Upper lobe of left lung (tissue), 6 donors: ENCODE measurements at places on chromosomes 3 and 15. TPM values are rescaled to one million over a fixed set of nuclear protein-coding genes. Genes with fewer than 3 reads are reported as not detected.

DNA sequence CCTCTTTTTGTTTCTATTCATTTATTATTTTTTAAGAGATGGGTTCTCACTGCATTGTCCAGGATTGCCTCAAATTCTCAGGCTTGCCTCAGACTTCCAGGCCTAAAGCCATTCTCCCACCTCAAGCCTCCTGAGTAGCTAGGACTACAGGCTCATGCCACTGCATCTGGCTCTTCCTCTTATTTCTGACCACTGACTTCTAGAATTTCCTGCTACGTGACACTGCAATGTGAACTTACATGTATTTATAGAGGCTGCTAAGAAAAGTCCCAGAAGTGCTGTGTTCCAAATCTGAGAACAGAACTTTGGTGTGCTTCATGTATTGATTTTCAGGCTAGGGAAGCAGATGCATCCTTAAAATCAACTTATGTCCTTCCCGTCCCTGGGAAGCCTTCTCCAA, 407.4 kb downstream of the RSL24D1 start:
- no peaks in the 10 kb centered on the region for H3K27me3 ChIP-seq
- no peak overlapping the region for H3K27ac ChIP-seq
- no peak for DNase-seq

DNA sequence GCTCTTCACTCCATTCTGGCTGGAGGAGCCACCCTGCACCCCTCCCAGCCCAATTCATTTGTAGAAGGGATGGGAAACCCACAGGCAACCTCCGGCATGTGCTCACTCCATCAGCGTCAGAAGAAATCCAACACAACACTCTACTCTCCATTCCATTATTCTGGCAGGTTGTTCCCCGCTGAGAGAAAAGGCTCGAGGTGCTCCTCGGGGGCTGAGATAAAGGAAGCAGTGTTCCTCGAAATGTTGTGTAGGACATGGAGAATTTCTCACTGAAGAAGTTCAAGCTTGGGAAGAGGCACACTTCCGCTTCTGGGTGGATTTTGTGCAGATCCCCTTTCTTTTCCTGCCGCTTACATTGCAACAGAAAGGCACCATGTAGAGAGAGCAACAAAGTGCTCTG, 355.0 kb upstream of the CFAP20DC start:
- H3K27me3 ChIP-seq: no peaks in the 10 kb centered on the region
- no peak for DNase-seq
- H3K4me3 ChIP-seq: no peak overlapping the region
- H3K36me3 ChIP-seq: no peaks in the 10 kb centered on the region

GRCh38 chr3:30547716-30548115, 58.7 kb upstream of the TGFBR2 start:
- peaks cover 11% of the 10 kb centered on the region for H3K4me1 ChIP-seq
- H3K36me3 ChIP-seq: no peaks in the 10 kb centered on the region
- H3K4me3 ChIP-seq: no peak overlapping the region
- no peak overlapping the region for H3K27ac ChIP-seq
- no peak for DNase-seq
- H3K27me3 ChIP-seq: no peaks in the 10 kb centered on the region

- H3K4me3 ChIP-seq: no peak overlapping the region
- DNase-seq: no peak
- no peaks in the 10 kb centered on the region for H3K36me3 ChIP-seq
Measured at GRCh38 chr15:52415628-52416027, 113.1 kb downstream of the MYO5A start.

DNA sequence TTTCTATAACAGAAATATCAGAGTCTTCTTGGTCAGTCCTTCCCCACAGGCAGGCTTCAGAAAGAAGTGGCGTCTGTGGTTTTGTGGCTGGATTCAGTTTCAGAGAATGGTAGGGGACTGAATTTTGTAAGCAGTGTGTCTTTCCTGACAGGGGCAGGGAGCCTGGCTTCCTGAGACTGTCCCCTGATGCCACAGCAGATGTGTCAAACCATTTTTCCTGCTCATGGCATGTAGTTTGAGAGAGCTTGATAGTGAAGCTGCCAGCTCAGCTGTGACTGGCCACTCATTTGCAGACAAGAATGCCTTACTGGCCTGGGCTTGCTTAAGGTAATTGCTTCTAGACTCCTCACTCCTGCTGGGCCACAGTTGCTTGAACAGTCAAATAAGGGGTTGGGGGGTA, 26.4 kb downstream of the LARS2 start:
- H3K36me3 ChIP-seq: no peaks in the 10 kb centered on the region
- DNase-seq: no peak
- H3K27ac ChIP-seq: no peak overlapping the region
- no peak overlapping the region for H3K4me3 ChIP-seq

DNA sequence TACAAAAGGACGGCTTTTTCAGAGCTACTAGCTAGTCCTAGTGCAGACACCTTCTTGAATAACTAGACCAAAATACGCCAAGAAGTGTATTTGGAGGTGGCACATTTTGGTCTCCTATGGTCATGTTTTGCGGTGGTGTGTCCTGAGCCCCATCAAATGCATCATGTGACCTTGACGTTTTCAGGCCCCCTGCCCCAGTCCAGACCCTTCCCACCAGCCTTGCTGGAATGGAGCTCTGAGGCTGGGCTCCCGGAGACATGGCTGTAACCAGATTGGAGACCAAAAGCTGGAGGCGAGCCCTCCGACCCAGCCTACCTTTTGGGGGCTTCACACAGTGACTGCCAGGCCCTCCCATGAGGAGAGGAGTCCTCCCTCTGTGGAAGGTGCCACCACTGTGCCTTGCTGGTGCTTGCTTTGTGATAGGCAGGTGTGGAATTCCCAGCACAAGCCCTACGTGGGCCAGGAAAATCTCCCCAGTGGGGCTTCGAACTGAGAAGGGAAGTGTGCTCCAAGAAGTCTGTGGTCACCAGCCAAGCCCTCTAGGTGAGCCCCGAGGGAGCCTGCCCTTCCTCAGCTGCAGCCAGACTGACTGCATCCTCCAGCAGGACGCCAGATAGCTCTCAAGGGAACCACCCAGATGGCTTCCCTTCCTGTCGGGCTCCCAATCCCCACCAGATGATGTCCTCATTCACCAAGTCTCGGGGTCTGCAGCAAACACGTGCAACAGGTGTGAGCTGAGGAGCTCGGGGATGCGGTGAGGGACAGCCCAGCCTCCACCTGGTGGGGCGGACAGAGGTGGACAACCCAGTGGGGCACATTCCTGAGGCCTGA, 126.2 kb downstream of the ASB7 start:
- no peak overlapping the region for H3K4me3 ChIP-seq
- no peaks in the 10 kb centered on the region for H3K27me3 ChIP-seq
- H3K4me1 ChIP-seq: peaks cover 5% of the 10 kb centered on the region
- no peak overlapping the region for H3K27ac ChIP-seq
- no peak for DNase-seq

- H3K27me3 ChIP-seq: no peaks in the 10 kb centered on the region
- no peak overlapping the region for H3K4me3 ChIP-seq
- no peak overlapping the region for H3K27ac ChIP-seq
- DNase-seq: no peak
- no peaks in the 10 kb centered on the region for H3K36me3 ChIP-seq
Measured at GRCh38 chr3:123779655-123780231, 104.4 kb downstream of the MYLK start.

DNA sequence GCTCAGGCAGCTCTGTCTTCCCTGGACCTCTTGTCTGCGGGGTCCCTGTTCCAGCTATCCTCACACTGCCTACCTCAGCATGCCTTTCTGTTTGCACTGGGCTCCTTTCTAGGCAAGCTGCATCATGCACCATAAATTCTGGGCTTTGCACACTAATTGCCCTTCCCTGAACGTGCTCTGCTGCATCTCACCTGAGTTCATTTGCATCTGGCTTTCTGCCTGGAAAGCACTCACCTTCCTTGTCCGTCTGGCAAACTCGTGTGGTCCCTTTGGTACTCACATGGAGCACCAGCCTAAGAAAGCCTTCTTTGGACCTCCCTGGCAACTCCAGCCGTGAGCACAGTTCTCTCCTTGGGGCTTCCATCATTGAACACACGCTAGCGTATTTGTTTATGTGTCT, 365.6 kb downstream of the SV2B start:
- H3K27ac ChIP-seq: no peak overlapping the region
- peak; percentile 37 for DNase-seq
- no peaks in the 10 kb centered on the region for H3K27me3 ChIP-seq
- no peak overlapping the region for H3K4me3 ChIP-seq

DNA sequence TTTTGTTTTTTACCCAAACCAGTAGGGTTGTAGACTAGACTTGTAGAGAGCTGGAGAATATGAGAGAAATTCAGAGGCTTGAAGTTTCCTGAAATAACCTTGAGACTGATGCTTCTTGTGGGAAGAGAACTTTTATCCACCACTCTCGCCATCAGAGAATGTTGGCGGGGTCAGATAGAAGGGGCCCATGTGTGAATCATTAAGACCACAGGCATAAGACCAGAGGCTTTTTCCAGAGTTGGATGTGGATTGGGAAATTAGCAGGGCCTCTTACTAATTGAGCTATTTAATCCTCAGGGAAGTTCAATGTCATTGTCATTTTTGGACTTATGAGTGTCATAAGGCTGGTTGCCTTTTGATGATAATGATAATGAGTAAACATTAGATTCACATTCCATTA, 246.9 kb upstream of the THRB start:
- DNase-seq: no peak
- no peaks in the 10 kb centered on the region for H3K4me1 ChIP-seq
- no peaks in the 10 kb centered on the region for H3K36me3 ChIP-seq
- no peak overlapping the region for H3K27ac ChIP-seq

DNA sequence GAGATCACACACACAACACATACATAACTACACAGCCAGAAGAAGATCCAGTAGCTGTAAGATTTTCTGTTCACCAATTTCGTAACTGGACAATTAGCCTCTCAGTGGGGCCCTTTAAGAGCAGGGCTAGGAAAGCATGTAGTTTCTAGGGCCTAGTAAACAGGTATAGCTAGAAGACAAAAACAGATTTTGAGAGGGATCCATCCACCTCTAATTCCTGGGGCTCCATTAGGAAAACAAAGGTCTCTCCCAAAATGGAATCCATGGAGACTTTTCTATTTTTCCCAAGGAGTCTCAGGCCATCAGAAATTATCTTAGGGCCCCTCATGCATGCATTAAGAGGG, 10.5 kb downstream of the KIF15 start:
- no peak overlapping the region for H3K4me3 ChIP-seq
- no peaks in the 10 kb centered on the region for H3K27me3 ChIP-seq
- DNase-seq: no peak
- H3K36me3 ChIP-seq: no peaks in the 10 kb centered on the region

- H3K27me3 ChIP-seq: no peaks in the 10 kb centered on the region
- H3K27ac ChIP-seq: peak overlapping the region; percentile 73
- H3K4me3 ChIP-seq: peak overlapping the region; percentile 1
Measured at GRCh38 chr15:57306944-57307411, 69.3 kb upstream of the CGNL1 start.

- no peak for DNase-seq
- H3K27me3 ChIP-seq: no peaks in the 10 kb centered on the region
- no peaks in the 10 kb centered on the region for H3K36me3 ChIP-seq
- H3K4me3 ChIP-seq: no peak overlapping the region
- H3K4me1 ChIP-seq: no peaks in the 10 kb centered on the region
- no peak overlapping the region for H3K27ac ChIP-seq
Measured at GRCh38 chr3:115836944-115837343, 213.6 kb downstream of the GAP43 start.

DNA sequence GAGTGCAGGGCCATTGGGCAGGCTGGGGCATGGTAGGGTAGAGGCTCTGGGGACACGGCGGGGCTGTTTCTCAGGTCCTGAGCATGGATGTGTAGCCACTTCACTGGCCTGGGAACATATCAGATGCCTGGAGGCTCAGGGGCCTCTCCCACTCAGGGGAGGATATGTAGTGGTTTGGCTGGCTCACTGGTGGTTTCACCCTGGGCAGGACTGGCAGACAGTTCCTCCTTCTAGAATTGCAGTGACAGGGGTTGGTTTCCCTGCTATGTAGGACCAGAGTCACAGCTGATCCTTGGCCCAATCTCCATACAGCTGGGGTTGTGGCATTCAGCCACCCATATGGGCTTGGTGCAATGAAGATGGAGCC, 4.8 kb upstream of the ARHGAP31 start:
- H3K4me3 ChIP-seq: no peak overlapping the region

DNA sequence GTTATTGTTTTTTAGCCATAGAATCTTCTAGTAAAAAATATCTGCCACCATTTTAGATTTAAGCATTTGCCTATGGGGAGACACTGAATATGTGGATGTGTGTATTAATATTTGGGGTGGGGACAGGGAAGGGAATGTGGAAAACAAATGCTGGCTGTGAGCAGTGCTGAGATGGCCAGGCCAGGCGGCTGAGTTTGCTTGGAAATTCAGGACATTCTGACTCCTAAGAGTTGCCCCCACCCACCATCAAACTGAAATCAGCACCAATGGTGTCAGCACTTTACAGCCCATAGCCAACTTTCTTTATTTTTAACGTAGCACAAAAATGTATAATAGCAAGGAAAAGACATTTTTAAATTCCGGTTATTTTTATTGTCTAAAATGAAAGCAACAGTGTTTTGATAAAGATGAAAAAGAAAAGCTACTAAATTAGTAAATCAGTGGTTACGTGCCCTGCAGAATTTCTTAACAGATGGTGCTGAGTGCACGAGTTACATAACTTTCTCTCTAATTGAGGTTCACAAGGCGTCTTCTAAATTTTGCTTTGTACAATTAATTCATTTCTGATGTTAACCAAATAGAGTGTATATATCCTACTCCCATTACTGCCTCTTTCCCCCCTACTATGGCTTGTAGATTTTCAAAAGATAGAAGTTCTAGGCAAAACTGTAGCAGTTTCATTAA, 34.0 kb downstream of the B3GALNT1 start:
- no peak overlapping the region for H3K27ac ChIP-seq
- H3K27me3 ChIP-seq: no peaks in the 10 kb centered on the region
- H3K36me3 ChIP-seq: no peaks in the 10 kb centered on the region
- DNase-seq: no peak

DNA sequence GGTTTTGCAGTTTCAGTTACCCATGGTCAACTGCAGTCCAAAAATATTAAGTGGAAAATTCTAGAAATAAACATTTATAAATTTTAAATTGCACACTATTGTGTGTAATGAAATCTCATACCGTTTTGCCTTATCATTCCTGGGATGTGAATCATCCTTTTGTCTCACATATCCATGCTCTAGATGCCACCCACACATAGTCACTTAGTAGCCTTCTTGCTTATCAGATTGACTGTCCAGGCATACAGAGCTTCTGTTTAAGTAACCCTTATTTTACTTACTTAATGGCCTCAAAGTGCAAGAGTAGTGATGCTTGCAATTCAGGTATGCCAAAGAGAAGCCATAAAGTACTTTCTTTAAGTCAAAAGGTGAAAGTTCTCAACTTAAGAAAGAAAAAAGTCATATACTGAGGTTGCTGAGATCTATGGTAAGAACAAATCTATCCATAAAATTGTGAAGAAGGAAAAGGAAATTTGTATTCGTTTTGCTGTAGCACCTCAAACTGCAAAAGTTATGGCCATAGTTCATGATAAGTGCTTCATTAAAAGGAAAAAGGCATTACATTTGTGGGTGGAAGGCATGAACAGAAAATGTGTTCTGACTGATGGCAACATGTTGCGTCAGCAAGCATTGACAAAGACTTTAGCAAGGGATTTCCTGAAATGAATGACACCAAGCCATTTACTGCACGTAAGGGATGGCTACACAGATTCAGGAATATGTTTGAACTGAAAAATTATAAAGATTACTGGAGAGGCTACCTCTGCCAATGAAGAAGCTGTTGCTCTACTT, 43.8 kb downstream of the SPATA16 start:
- no peaks in the 10 kb centered on the region for H3K36me3 ChIP-seq
- no peak overlapping the region for H3K4me3 ChIP-seq
- no peak overlapping the region for H3K27ac ChIP-seq
- no peak for DNase-seq

- H3K36me3 ChIP-seq: peaks cover 7% of the 10 kb centered on the region
- no peak overlapping the region for H3K27ac ChIP-seq
- H3K27me3 ChIP-seq: no peaks in the 10 kb centered on the region
Measured at GRCh38 chr3:123552095-123552714, 32.6 kb downstream of the HACD2 start.

Gene EPHB1
- total RNA-seq: 14.6 TPM

Gene SEC11A
- 62.3 TPM for total RNA-seq

Gene CFAP100
- 0.09 TPM for total RNA-seq

Gene SLC22A13
- total RNA-seq: 1.6 TPM
